ENCODE measurements at places on chromosomes 2 and 18. TPM values are rescaled to one million over a fixed set of nuclear protein-coding genes. Genes with fewer than 3 reads are reported as not detected.

DNA sequence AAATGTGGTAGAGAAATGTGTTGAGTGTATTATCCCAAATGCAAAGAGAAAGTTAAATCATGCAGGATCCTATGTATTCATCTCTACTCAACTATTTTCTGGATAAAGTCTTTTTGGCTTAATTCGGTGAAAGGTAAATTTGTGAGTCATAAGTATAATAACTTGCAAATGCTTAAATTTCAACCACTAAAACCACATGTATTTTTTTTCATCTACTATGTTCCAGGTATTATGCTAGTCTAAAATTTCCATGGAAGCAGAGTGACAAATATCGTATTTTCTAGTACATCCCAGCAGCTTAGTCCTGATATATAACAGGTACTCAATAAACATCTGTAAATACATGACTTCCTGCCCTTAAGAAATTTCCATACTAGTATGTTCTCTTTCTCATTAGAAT lies 6.2 kb downstream of the ALS2 start:
- no peaks in the 10 kb centered on the region for H3K27me3 ChIP-seq
- H3K36me3 ChIP-seq = no peaks in the 10 kb centered on the region
- no peak for DNase-seq

EMILIN1 gene
- total RNA-seq = 24.1 TPM

GRCh38 chr2:230075988-230076631 lies 7.4 kb upstream of the SLC16A14 start:
- no peaks in the 10 kb centered on the region for H3K4me1 ChIP-seq
- no peaks in the 10 kb centered on the region for H3K36me3 ChIP-seq

MERTK gene
- 3.3 TPM for total RNA-seq

- H3K4me3 ChIP-seq = no peak overlapping the region
- no peak overlapping the region for H3K27ac ChIP-seq
- peaks cover 21% of the 10 kb centered on the region for H3K4me1 ChIP-seq
Observed at GRCh38 chr2:133255360-133255759, 312.9 kb downstream of the NCKAP5 start.

NGEF gene
- 0.96 TPM for total RNA-seq

Data from neural crest cell (in vitro differentiated cells).